NCI-H774 (cell line): ENCODE measurements at places on chromosomes 5 and 9.

DNA sequence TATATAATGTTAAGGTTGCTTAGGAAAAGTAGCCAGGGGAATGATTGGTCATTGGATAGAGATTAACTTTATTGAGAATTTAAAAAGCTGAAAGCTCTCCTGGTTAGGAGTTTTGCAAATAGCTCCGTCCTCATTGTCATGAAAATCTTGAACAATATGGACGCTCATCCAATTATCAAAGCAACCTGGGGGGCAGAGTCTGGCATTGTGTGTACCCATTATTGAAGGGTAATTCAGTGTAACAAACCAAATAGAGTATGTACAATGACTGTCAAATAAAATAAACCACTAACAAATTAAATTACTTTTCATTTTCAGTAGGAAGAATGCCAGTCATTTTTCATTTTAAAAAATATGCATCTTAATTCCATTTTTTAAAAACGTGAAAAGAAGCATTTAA lies 144.0 kb upstream of the GPR151 start:
- no peak for DNase-seq

- DNase-seq: no peak
Measured at GRCh38 chr5:135539430-135540005, 3.8 kb upstream of the NEUROG1 start.

- no peak for DNase-seq
Measured at GRCh38 chr9:134404376-134405358, 78.4 kb downstream of the RXRA start.

DNA sequence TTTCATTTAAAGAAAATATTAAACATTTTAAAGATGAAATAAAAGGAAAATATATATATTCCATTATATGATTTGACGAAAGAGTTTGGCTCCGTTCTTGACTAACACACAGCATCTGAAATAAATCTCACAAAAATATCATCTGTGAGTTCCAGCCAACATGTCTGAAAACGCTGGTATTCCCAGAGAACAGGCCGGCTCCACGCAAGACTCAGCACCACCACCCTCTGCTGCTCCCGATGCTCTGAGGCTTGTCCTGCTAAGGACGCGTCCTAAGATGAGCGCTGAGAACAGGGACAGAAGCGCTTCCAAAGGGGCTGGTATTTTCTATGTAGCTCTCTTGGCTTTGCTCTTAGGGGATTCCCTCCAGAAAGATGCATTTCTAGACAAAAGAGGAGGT lies 40.6 kb upstream of the N4BP3 start:
- DNase-seq: no peak

DNA sequence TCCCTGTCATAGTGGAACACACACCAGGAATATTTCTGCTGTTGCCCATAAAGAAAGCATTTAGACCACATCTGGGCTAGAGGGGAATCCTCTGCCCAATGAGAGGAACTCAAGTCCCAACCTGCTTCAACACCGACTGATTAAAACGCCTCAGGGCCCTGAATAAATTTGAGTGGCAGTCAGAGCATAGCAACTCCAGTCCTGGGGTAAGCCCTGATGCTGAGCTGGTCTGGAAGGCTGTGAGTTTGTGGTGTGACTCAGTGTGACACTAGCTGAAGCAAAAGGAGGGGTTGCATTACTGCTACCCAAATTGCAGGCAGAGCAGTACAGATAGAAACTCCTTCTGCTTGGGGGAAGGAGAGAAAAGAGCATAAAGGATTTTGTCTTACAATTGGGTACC lies 148.3 kb downstream of the PRDM9 start:
- DNase-seq: no peak

DNA sequence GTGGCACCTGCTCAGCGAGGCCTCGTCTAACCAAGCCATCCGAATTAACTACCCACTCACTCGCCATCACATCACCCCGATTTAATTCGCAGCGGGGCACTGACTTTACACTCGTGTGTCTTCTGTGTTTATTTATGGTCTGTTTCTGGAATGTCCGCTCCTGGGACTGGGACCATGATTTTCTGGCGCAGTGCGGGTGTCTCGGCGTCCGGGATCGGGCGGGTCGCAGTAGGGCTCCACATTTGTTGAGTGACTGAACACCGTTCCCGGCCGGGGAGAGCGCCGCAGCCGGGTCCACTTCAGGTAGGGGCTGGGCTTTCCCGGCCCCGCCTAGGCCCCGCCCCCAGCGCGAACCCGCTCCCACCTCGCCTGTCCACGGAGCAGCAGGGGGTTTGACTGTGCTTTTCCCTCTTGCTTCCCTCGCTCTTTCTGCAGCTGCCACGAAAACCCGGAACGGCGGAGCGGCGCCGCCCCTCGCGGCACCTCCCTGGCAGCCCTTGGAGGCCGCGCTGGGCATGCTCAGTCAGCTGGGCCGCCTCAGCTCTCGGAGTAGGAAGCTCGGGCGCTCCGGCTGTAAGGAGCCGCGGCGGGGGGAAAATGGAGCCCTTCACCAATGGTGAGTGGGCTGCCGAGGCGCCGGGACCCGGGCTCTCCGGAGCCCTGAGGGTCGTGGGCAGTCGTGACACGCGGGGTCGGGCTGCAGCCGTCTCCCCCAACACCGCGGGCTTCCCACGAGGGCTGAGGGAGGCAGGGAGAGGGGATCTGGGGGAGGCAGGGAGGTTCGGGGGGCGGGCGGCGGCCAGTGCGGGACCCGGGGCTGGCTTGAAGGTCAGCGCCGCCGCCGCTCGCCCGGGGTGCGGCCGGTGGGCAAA lies at the start of gene LNPEP:
Gene LNPEP (plus strand): TSS at position 522 of the 872 bp plus-strand sequence. CDS start 76 bp downstream, at position 598.
- peak; percentile 97 for DNase-seq

DNA sequence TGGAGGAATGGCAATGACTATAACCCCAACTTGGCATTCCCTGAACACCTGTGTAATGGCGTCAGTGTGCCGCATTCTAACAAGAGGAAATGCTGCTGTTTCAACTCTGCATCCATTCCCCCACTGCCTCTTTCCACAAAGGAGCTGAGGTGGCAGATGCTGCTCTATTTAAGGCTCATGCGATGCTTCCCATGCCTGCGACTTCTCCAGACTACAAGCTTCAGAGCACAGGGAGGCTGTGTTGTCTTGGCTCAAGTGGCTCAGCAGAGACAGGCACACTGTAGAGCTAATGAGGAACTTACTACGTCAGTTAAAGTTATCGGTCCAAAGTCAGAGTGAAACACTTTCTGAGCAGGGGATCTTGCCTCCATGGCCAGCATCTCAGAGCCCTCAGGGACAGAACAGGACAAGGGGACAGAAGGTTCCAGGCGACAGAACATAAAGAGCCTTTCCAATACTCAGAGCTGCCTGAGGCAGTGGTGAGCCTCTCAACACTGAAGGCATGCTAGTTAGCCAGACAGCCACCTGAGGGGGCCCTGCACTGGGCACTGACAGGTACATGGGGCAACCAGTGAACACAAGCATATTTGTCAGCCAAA lies 21.8 kb downstream of the TNIP1 start:
- no peak for DNase-seq

GRCh38 chr5:142520885-142521284 lies 165.0 kb downstream of the FGF1 start:
- DNase-seq: no peak

DNA sequence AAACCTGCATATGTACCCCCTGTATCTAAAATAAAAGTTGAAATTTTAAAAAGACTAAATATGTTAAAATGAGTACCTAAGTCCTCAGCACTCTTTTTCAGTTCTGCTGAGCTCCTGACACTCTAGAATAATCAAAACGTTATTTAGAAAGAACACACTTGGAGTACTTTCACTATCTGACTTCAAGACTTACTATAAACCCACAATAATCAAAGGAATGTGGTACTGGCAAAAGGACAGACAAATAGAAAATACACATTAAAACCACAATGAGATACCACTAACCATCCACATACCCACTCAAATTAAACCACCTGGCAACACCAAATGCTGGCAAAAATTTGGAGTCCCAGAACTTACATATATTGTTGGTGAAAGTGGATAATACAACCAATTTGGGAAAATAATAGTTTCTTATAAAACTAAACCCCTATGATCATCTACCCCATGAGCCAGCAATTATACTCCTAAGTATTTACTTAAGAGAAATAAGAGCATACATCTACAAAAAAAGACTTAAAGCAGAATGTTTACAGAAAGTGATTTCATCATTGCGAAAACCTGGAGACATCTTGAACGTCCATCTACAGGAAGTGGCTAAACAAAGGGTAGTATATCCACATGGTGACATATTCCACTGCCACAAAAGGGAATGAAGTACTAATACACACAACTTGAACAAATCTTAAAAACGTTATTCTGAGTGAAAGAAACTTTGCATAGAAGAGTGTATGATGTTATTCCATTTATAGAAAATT lies 12.8 kb upstream of the PRSS3 start:
- DNase-seq: no peak

DNA sequence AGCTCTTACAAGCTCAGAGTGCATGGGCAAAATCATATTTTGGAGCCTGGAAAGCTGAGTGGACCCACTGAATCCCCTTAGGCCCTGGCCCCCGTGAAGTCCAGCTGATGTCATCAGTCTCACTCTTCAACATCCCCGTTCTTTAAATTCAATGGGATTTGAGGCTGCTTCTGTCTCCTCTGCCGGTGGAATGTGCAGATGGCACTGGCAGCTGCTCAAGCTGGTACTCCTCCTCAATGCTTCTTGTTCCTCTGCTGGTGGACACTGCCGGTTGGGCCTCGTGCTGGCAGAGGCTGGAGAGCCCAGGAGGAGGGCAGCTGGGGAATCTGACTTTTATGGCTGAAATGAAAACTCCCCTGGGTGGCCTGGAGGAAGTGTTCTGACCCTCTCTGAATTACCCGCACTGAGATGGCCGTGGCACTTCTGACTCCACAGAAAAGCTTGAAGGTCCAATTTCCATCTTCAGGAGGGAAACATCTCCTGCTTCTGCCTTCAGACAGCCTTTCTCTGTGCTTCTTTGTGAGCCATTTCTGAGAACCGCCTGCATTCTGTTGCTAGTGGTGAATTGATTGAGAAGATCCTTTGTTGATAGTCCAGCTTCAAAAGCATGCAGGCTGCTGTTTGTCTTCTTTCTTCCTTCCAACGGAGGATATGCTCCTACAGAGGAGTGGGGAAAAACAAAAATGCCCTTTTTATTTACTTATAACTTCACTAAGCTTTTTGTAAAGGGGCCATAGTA lies 298.9 kb downstream of the TMEM38B start:
- DNase-seq: peak; percentile 31

GRCh38 chr5:82605441-82605973 lies 327.4 kb upstream of the RPS23 start:
- no peak for DNase-seq

DNA sequence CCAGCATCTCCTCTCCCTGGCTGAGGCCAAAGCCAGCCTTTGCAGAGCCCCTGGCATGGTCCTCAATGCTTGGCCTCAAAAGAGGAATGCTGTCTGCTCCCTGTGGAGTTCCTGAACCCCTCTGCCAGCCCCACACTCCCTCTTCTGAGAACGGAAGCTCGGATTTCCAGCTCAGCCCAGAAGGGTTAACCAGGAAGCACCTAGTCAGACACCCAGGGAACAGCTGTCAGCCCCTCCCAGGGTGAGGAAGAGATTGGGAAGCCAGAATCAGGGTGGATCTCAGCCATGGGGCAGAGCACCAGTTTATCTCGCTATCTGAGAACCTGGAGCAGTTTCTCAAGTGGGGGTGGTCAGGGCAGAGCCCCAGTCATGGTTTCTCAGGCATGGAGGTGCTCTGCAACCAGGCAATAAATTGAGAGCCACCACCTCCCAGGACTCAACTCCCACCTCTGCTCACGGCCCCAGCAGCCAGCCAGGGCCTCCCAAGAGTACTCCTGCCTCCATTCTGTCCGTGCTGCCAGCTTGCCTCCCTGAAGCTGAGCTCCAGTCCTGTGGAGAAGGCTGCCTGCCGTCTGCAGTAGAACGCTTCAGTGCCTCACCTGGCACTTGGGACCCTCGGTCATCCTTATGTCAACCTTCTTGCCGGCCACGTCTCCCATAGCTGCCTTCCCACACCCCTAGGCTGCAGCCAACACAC lies 7.6 kb downstream of the FOXE1 start:
- DNase-seq: no peak

GRCh38 chr5:152462021-152462721 lies 57.1 kb upstream of the NMUR2 start:
- DNase-seq: no peak
